ENCODE measurements at places on chromosomes 3 and 15.

- no peak for DNase-seq
These were observed 13.5 kb upstream of the KCNAB1 start for GRCh38 chr3:156106721-156107373.

- DNase-seq: no peak
These were observed 67.8 kb downstream of the PLXNA1 start for GRCh38 chr3:127050733-127051132.

DNA sequence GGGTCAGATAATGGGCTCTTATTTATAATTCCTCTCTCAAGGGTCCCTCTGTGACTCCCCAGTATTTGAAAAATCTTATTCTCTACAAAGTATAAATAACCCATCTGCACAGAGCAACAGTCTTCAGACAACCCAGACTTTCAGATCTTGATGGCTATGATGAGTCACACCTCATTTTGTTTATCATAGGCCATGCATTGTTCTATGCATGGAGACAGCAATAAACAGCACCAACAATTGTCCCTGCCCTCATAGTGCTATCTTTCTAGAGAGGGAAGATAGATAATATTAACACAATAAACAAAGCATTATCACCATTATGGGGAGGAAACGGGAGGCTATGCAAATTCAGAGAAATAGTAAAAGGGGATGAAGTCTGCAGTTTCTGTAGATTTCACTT lies 13.4 kb downstream of the FHIT start:
- no peak for DNase-seq

DNA sequence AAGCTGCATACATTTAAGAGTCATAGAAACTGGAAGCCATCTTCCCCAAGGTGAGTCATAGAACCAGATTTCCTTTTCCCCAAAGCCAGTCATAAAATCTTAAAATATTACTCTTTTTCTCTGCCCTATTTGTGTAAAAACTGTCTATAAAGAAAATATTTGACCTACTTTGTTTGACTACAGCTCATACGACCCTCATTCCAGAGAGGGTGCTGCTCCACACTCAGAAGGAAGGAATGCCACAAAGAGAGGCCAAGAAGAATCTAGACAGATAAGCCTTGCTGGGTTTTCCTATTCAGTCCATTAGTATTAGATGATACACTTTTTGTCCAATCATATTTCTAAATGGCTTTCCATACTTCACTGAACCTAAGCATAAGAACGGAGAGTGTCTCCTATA lies 671.6 kb upstream of the SGO1 start:
- DNase-seq: peak; percentile 48

DNA sequence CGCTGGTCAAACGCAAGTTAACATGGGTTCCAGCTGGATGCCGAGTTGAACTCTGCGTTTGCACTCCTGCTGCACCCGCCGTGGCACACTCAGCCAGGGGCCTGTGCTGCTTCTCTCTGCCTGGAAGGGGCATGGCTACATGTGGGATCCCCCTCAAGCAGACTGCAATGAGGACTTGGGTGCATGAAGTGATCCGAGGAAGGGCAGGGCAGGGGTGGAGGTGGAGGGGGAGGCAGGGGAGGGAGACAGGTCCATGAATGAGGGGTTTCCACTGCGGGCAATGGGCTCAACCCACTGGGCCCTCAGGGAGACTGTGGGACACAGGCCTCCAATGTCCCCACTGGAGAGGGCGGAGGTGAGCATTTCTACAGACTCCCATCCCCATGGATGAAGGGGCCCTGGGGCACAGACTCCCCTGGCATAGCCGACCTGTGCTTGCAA lies 141.6 kb upstream of the MEF2A start:
- DNase-seq: no peak
